ENCODE measurements at places on chromosomes 1 and 21. TPM values are rescaled to one million over a fixed set of nuclear protein-coding genes. Genes with fewer than 3 reads are reported as not detected.

The CLCA4 gene
- total RNA-seq = not detected

The WNT9A gene
- total RNA-seq = 0.99 TPM

The LDLRAD2 gene
- total RNA-seq = 0.09 TPM

The PCAT6 gene
- not detected for total RNA-seq

The CLDN17 gene
- not detected for total RNA-seq

The LCE1C gene
- total RNA-seq = not detected

The HSD17B7 gene
- total RNA-seq = 8.4 TPM

The NTRK1 gene
- 0.09 TPM for total RNA-seq

The RNU5D-1 gene
- not detected for total RNA-seq

The LAMB3 gene
- total RNA-seq = 5.9 TPM

The SPRR2A gene
- not detected for total RNA-seq

The NPHS2 gene
- total RNA-seq = not detected

The PTPRF gene
- total RNA-seq = 23.6 TPM

The TTC22 gene
- not detected for total RNA-seq

The PRDM15 gene
- total RNA-seq = 1.8 TPM

The SRSF10 gene
- 86.4 TPM for total RNA-seq

The GSTM1 gene
- total RNA-seq = 24.3 TPM

The NR1I3 gene
- total RNA-seq = not detected

The TNFRSF9 gene
- total RNA-seq = under 0.01 TPM

The ZMYND12 gene
- total RNA-seq = 1.6 TPM

The HEYL gene
- not detected for total RNA-seq

The IGSF21 gene
- not detected for total RNA-seq

The RPTN gene
- not detected for total RNA-seq

The TNNI3K gene
- not detected for total RNA-seq

The ROR1 gene
- 18.8 TPM for total RNA-seq

The PROK1 gene
- not detected for total RNA-seq

The IRF6 gene
- 3.1 TPM for total RNA-seq

The TINAGL1 gene
- 99.8 TPM for total RNA-seq

The FHAD1 gene
- 0.63 TPM for total RNA-seq

The DYNLT5 gene
- 1.4 TPM for total RNA-seq

All from fibroblast of the aortic adventitia (primary cell).